ENCODE measurements at places on chromosomes 1 and 21.

GRCh38 chr21:31145274-31145673, 107.0 kb upstream of the KRTAP19-8 start:
- no peak for DNase-seq

DNA sequence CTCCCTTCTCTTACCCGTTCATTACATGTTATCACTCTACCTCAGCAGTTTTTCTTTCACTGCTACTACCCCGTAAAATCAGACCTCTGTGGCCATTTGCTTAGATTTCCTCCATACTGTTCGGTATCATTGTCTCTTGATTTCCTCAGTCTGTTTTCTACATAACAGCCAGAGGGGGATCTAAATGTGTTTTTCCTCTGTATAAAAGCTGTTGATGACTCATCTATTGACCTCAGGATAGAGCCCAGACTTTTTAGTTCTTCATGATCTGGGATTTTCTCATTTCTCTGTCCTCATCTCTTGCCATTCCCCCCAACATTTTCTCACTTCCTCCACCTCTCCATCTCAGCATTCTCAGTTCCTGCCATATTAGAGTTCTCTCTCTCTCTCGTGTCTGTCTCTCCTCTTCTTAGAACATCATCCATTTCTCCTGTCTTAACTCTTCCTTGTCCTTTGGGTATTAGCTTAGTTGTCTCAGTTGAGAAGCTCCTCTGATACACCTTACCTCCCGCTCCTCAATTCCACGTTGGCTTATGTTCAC, 10.5 kb downstream of the OTUD3 start:
- no peak for DNase-seq

DNA sequence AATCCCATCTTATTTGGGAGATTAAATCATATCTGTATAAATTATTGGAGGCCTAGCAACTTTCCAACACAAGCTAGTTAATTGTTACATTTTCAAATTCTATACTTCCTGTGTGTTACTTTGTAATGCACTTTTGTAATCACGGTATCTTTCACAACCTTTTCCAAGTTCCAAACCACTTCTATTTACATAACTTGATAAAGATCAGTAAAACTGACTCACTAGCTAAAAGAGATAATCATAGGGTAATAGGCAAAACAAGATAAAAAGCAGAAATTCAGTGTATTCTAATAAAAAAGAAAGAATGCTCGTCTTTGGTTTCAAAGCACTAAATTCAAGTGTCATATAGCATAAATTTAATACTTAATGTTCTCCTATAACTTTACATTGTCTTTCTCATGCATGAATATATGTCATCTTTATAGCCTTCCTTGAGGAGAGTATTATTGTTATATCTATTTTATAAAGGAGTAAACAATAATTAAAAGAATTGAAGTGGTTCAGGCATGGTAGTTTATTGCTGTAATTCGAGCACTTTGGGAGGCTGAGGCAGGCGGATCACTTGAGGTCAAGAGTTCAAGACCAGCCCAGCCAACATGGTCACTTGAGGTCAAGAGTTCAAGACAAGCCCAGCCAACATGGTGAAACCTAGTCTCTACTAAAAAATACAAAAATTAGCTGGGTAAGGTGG, 66.4 kb downstream of the RGS13 start:
- no peak for DNase-seq

- no peak for DNase-seq
Observed at GRCh38 chr1:77348549-77348948, 66.7 kb downstream of the AK5 start.

DNA sequence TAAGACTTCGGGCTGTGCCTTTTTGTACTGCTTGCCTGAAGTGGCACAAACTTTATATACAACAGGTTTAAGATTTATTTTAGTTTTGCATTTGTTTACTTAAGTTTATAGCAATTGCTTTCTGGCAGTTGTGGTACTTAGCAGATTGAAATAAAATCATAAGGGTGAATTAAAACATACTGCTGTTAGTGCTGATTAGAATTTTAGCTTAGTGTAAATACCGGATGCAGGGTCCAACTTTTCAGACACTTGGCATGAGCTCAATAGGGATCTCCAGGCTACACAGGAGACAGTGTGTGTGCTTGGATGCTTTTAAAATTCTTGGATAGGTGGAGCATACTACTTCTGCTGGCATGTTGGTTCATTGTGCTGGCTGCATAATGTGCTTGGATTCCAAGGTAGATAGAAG, 159.6 kb downstream of the NFIA start:
- DNase-seq = no peak

DNA sequence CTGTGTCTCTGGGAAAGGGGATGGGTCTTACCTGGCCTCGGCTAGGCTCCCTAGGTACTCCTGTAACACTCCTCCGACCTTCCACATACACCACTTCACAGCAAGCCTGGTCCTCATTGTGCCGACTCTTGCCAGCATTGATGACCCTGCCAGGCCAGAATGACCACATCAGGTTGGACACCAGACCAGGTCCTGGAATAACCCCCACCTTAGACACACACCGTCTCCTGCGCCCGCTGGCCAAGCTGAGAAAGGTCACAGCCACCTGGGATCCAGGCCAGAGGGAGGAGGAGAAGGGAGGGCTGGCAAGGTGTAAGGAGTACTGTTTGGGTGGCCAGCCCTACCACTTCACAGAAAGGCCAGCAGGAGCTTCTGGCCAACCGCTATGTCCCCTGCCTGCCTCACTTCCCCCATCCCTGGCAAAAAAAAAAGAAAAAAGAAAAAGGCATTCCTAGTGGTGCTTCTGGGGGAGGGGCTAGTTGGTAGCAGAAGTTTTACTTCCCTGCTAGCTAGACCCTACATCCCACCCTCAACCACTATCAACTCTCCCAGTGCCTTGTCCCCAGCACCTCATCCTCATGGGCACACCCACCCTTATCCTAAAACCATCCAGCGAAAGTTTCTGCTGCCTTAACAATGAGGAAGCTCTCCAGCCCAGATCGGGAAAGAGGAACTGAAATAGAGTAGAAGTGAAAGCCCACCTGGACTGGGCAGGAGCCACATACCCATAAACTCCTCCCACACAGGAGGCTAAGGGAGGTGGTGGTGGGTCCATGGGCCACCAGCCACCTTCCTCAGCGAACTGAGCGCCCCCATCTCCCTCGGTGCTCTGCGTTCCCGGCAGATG, 1.4 kb downstream of the PPM1J start:
- no peak for DNase-seq

DNA sequence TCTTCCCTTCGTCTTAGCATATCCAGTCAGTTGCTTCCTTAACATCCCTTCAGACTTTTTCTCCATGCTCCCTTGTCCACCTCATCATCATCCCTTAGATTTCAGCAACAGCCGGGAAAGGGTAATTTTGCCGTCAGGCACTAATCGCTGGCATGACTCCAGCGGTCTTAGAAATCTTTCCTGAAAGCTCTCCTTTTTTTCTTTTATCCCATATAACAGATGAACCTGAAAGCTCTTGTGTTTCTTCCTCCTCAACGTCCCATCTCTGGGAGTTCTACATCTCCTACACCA, 10.4 kb upstream of the BOLA1 start:
- DNase-seq = no peak

DNA sequence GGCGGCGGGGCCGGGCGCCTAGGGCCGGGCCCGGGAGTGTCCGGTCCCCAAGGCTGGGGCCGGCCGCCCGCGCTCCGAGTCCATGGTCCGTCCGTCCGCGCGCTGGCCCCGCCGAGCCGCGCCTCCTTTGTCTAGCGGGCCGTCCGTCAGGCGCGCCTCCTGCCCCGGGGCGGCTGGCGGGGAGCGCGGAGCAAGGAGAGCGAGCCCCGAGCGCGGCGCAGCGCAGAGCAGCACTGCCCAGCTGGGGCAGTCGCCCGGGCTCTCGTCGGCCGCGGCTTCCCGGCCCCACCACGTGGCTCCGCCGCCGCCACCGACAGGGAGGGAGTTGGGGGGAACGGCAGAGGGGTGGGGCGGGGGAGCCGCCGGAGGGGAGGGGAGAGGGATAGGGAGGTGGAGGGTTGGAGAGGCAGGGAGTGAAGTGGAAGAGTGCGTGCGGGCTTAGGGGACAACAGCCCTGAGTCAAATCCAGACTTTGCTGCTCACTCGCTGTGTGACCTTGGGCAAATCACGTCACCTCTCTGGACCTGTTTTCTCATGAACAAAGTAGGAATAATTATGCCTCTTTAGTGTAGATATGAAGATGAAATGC, at the start of gene NKAIN1:
Gene NKAIN1 (minus strand): TSS at position 235 of the 589 bp plus-strand sequence. CDS start 340 bp downstream, outside the sequence.
- no peak for DNase-seq

- no peak for DNase-seq
Observed at GRCh38 chr21:15480160-15480559, 249.6 kb upstream of the USP25 start.

DNA sequence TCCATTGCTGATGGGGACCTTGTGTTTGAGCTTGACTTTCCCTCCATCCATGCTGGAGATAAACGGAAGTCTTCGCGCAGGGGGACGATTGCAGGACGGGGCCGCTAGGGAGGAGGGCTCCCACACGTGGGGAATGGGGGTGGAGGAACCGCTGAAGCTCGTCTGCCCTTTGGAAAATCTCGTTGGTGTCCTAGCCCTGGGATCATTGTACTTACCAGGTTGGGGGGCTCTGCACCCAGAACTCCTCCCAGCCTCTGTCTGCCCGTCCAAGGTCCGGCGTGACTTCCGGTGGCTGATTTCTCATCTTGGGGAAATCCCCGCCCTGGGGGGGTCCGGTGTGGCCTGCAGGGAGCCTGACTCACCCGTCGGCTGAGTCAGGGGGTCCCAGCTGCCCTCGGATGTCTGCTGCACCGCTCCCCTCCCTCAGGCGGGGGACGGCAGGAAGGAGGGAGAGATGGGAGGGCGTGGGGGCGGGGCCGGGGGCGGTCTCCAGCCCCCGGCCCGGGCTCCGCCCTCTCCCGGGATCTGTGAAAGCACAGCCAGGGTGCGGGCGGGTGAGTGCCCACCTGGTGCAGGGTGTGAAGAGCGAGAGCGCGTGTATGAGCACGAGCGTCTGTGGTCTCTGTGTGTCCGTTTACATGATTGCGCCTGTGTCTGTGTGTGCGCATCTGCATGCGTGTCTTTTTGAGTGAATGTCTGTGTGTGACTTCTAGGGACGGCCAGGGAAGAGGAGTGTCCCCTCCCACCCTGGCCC, 35.8 kb downstream of the PIK3CD start:
- peak; percentile 54 for DNase-seq

DNA sequence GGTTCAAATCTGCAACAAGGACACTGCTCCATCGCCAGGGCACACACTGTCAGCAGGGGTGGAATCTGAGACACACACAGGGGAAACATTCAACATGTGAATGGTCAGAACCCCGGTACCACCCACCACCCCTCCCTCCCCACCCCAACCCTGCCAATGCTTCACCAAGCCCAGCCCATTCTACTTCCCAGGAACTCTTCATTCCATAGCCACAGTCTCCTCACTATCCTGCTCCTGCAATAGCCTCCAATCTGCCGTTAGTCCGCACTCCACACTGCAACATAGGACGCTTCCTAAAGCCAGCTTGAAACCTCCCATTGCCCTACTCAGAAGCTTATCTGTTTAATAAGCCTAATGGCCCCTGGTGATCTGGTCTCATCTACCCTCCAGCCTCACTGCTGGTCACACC, 7.5 kb upstream of the RAB3B start:
- no peak for DNase-seq

DNA sequence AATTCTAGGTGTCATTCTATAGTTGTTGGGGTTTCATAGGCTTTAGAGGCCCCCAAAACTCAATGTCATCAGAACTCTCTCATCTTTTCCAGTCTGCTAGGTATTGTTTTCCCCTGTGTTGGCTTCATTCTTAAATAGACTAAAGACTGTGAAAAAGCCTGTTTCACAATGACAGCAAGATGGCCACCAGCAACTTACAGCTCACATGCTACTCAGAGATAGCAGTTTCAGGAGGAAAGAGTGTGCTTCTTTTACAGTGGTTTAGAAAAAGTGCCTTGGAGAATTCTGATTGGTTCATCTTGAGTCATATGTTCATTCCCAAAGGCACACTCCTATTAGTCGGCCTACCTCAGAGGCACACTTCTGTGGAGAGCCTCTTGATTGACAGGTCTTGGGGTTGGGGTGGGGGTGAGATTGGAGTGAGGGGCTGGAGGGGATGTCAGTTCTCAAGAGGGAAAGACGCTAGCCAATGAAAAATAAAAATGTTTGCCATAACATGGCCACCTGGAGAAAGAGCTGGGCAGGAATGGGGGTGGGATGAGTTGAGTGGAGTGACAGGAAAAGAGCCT, 8.5 kb downstream of the IL23R start:
- DNase-seq = no peak

- no peak for DNase-seq
Observed at GRCh38 chr1:111851552-111851951, 95.9 kb downstream of the DDX20 start.

GRCh38 chr1:109905491-109905890, 5.2 kb upstream of the CSF1 start:
- no peak for DNase-seq

- no peak for DNase-seq
Observed at GRCh38 chr21:27108228-27108627, 141.3 kb upstream of the ADAMTS5 start.
